T-helper 9 cell (primary cell): ENCODE measurements at places on chromosomes 13 and 19.

DNA sequence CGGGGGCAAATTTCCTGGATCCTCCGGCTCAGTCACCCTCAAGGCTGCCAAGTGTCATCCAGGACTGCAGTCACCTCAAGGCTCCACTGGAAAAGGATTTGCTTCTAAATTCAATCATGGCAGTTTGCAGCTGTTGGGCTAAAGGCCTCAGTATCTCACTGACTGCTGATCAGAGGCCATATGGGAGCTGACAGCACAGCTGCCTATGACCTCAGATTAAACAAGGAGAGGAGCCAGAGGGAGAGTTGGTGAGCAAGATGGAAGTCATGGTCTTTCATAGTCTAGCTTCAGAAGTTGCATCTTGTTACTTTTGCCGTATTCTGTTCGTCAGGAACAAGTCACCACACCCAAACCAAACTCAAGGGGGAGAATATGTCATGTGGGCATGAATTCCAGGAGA lies 849.7 kb downstream of the UQCRFS1 start:
- DNase-seq, result no peak

GRCh38 chr19:55206664-55207500 lies 2.4 kb downstream of the PTPRH start:
- no peak for DNase-seq

- DNase-seq, result peak; percentile 26
Observed at GRCh38 chr13:30739761-30740642, 4.7 kb downstream of the ALOX5AP start.

DNA sequence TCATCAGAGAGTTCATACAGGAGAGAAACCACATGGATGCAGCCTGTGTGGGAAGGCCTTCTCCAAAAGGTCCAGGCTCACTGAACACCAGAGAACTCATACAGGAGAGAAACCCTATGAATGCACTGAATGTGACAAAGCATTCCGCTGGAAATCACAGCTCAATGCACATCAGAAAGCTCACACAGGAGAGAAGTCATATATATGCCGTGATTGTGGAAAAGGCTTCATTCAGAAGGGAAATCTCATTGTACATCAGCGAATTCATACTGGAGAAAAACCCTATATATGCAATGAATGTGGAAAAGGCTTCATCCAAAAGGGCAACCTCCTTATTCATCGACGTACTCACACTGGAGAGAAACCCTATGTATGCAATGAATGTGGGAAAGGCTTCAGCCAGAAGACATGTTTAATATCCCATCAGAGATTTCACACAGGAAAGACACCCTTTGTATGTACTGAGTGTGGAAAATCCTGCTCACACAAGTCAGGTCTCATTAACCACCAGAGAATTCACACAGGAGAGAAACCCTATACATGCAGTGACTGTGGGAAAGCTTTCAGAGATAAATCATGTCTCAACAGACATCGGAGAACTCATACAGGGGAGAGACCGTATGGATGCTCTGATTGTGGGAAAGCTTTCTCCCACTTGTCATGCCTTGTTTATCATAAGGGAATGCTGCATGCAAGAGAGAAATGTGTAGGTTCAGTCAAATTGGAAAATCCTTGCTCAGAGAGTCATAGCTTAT lies 17.7 kb downstream of the ZNF613 start:
- DNase-seq, result no peak

DNA sequence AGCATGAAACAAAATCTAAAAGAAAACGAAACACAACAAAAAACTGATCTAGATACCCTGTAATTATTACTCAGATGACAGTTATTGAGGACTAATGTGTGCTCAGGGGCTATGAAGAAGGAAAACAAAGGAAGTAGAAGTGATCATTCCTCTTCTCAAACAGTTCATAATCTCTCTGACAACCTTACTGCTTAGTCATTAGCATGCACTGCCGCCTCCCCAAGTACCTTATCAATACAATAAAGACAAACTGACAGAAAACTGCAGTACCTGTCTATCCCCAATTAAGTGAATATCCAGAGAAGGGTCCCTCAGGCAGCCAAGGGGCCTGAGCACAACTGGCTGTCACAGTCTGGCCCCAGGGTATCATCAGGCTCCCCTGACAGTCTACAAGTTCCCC lies 22.0 kb upstream of the POU4F1 start:
- no peak for DNase-seq

GRCh38 chr13:71524613-71525304 lies 342.2 kb downstream of the DACH1 start:
- no peak for DNase-seq

GRCh38 chr19:10138879-10139795 lies 19.4 kb upstream of the EIF3G start:
- no peak for DNase-seq

DNA sequence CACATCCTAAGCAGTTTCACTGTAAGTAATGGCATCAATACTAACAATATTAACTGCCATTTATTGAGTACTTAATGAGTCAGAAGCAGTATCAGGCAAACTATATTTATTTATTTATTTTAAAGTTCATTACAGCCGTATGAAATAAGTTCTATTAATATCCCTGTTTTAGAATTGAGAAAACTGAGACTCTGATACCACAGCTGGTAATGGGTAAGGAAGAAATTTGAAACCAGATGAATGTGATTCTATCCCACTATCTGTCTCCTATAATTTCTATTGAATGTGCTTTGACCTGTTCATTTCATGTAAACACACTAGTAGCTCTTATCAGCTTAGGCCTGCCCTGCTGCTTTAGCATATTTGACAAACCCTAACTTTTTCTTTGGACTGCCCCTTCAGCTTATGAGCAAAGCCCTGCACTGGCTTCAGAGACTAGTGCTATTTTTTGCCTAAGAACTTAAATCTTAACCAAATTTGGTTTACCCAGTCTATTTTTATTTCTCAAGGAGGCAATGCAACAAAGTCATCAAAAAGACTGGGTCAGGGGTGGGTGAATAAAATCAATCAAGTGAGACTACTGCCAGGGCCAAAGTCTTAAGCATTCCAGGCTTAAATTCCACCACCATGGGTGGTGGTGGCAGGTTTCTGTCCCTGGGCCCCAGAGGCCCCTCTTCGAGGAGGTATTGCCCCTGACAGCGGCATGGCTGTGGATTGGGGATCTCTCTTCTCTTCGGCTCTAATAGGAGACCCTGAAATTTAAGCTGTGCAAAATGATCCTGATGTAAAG lies 143.4 kb downstream of the DLEU7 start:
- no peak for DNase-seq

GRCh38 chr19:34359954-34360315 lies 5.1 kb upstream of the GPI start:
- DNase-seq, result no peak

DNA sequence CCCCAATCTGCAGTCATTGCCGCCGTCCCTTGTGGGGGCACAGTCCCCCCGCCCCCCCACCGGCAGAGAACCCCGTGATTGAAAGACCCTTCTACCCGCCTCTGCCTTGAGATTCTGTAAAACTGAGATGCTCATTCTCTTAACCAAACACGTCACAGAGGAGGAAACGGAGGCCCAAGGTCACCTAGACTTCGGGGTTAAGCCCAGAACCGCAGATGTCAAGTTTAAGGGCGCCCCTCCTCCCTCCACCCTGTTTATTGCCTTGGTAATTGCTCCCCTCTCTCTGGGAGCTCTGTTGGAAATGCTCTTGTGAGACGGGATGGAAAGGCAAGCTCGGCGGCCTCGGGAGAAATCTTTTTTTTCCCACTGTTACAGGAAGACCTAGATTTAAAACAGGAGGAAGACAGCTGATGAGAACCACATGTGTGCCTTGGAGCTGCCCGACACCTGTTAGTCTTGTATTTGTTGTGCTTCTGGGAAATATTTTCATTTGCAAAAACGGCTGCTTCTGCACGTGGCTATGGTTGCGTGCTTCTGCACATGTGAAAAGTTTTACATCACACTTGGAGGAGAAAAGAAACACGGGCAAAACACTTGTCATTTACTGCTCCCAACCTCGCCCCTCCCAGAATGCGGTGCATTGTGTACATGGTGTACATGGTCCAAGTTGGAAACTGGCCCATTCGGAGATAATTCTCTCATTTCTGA lies 1.1 kb upstream of the MED26 start:
- no peak for DNase-seq

GRCh38 chr13:73809561-73809960 lies 324.6 kb downstream of the KLF12 start:
- DNase-seq, result no peak

DNA sequence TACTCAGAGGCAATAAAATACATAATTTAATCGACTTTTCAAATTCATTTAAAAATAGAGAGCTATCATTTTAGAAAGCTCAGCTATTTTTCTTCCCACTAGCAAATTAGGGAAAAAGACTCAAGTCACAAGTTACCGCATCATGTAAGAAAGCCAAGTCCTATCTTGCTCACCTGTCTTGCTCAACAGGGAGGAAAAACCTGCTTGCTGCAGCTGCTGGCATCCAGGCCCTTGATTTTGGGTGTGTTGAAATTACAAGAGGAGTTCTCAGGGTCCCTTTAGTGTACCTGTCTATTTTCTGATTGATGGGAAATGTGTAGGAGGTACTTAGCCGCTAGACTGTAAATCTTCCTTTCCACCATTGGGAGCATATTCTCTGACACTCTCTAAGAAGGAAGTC lies 22.2 kb downstream of the SLC10A2 start:
- no peak for DNase-seq

- no peak for DNase-seq
Observed at GRCh38 chr19:45348367-45349125, 8.0 kb downstream of the KLC3 start.

DNA sequence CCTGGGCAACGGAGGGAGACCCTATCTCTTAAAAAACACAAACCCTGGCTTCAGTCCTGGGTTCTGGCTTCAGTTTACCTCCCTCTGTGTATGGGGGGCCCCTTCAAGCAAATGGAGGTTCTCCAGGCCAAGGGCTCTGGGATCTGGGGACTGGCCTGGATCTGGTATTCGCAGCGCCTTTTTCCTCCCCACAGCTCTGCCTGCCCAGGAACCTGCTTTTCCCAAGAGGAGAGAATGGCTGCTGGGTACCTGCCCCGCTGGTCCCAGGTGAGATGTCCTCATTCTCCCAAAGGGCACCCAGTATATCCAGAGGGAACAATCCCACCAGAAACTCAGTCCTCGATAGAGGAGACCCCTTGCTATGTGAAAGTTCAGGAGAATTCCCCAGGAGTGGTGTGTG lies 3.2 kb downstream of the ZNF554 start:
- DNase-seq, result no peak

GRCh38 chr13:97189928-97190327 lies 32.2 kb upstream of the MBNL2 start:
- no peak for DNase-seq

GRCh38 chr19:45772130-45772840 lies 3.2 kb upstream of the SIX5 start:
- DNase-seq, result no peak

GRCh38 chr13:113001241-113002140 lies 32.5 kb downstream of the MCF2L start:
- no peak for DNase-seq

DNA sequence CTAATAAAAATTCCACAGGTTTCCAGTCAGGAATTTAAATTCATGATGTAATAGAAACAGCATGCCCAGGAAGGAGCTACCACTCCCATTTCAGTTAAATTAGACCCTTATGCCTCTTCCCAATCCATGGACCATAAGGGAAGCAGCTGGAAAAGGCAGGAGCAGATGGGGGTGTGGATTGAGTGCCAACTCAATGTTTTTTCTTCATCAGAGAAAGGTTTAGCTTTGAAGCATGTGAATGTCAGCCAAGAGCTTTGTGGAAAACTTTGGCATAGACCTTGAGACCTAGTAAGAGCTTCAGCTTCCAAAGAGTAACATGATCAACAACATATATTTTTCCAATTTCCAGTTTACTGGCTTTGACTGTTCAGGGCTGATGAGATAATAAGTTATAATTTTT lies 2139.9 kb downstream of the PCDH9 start:
- DNase-seq, result no peak

DNA sequence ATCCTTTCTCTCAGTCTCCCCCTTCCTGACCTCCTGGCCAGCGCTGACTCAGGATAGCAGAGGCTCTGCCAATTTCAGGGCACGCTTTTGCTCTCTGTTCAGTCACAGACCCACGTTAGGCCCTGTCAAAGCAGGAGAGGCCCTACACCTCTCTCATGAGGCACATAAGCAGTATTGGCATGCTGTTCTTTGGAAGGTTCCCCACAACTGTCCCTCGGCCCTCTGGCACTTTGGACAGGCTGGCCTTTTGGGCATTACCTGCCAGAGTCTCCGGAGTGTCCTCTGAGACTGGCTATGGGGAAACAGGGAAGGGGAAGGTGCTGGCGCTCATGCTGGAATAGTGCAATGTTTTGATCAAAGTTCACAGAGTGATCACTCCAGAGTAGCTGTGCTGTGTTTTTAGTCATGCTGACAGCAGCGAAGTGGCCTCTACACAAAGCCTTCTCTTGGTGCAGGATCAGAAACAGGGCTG lies 23.7 kb upstream of the UBE2L5 start:
- DNase-seq, result no peak

- no peak for DNase-seq
Observed at GRCh38 chr19:13872695-13873389, 4.1 kb upstream of the NANOS3 start.

DNA sequence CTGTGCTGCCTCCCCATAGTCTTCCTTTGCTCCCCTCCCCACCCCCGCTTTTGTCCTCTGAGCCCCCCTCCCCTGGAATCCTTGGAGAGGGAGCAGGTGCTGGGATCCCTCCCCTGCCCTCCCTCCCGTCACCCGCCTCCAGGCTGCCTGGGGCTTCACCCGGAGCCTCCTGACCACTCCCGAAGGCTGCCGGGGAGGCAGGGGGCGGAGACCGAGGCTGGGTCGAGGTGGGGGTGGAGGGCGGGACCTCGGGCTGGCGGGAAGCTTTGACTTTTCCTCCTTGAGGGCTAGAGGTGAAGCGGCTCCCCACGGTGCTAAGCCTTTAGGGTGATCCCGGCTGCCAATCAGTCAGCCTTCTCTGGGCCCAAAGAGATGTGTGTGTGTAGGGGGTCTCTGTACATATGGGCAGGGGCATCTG lies 1.5 kb downstream of the KMT5C start:
- DNase-seq, result peak; percentile 25

DNA sequence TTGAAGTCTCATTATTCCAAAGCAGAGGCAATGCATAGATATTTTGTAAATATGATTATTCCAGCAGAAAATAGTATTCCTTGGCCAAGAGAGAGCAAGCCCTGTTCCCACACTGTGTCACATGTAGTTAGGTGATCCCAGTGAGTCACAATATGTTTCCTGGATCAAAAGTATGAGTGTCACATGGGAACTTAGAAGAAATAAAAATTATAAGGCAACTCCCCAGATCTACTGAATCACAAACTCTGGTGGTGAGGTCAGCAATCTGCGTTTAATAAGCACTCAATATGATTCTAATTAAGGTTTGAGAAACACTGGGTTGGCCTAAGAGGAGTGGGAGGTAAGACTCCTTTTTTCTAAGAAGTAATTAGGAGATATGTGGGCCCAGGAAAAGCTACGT lies 1504.5 kb upstream of the PCDH20 start:
- DNase-seq, result no peak

- DNase-seq, result no peak
Observed at GRCh38 chr13:102693776-102694175, 1.1 kb downstream of the METTL21C start.

- no peak for DNase-seq
Observed at GRCh38 chr13:94195715-94196114, 283.8 kb downstream of the DCT start.

GRCh38 chr19:13727798-13728197 lies 36.5 kb upstream of the MRI1 start:
- DNase-seq, result no peak
